Pons (tissue), 1 donor: ENCODE measurements at places on chromosomes 7 and 10.

GRCh38 chr7:93620057-93620456 is 45.5 kb upstream of the CALCR start:
- DNase-seq = no peak

GRCh38 chr10:91664426-91664825 is 31.6 kb upstream of the PPP1R3C start:
- no peak for DNase-seq

- DNase-seq = no peak
Observed at GRCh38 chr7:103149808-103150180, 895 bp upstream of the NAPEPLD start.

GRCh38 chr7:134182078-134182477 is 54.9 kb downstream of the LRGUK start:
- DNase-seq = no peak

GRCh38 chr10:100025576-100025975 is 15.8 kb upstream of the DNMBP start:
- no peak for DNase-seq
